ENCODE measurements at places on chromosomes 5 and 9.

- no peak for DNase-seq
Measured at GRCh38 chr5:94240596-94240992, 377.8 kb downstream of the KIAA0825 start.

GRCh38 chr5:168407211-168407610 lies 79.1 kb upstream of the RARS1 start:
- DNase-seq: no peak

GRCh38 chr9:136297766-136298735 lies 5.8 kb downstream of the CCDC187 start:
- no peak for DNase-seq

GRCh38 chr5:60649288-60649917 lies 50.6 kb downstream of the DEPDC1B start:
- DNase-seq: no peak

DNA sequence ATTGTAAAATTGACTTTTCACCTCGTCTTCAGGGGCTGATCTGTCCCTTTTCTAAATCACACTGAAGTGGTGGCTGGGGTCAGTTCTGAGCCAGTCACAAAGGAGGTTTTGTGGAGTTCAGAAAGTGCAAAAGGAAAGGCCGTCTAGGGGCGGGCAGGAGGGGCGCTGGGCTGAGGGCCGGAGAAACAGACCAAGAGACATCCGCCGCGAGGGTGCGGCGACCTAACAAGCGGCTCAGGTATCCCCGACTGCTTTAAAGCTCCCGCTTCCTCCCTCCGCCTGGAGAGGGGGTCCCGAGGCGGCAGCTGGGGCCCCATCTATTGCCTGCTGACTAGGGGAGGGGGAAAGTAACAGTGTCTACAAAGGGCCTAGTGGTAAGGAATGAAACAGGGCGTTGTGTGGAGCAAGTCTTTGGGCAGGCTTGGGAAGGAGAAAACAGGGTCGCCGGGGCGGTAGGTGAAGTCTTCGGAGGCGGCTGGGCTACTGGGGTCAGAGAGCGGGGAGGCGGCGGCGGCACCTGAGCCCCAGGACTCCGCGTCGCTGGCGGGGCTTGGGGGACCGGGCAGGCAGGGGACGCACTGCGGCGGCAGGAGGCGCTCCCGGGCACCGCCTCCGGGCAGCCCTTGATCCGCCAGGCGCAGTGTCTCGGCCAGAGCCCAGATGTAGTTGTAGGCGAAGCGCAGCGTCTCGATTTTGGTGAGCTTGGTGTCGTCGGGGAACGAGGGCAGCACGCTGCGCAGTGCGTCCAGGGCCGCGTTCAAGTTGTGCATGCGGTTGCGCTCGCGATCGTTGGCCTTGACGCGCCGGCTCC lies 950 bp downstream of the NEUROG1 start:
- no peak for DNase-seq

GRCh38 chr9:22244139-22245011 lies 202.2 kb upstream of the DMRTA1 start:
- DNase-seq: no peak

GRCh38 chr5:53261245-53261644 lies 151.7 kb upstream of the MOCS2 start:
- no peak for DNase-seq

DNA sequence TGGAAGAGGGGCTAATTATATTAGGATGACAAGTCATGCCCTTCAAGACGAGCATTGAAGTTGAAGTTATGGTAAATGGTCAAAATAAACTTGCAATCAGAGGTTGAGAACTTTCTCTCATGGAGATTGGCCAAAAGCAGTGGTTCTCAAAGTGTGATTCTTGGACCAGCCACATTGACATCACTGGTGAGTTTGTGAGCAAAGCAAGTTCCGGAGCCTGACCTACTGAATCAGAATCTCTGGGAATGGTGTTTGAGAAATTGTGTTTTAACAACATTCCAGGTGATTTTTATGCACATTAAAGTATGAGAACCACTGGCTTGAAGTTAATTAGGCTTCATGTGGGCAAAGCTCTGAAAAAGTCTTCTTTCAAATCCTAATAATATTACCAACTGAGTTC lies 403.5 kb downstream of the ZSWIM6 start:
- no peak for DNase-seq

DNA sequence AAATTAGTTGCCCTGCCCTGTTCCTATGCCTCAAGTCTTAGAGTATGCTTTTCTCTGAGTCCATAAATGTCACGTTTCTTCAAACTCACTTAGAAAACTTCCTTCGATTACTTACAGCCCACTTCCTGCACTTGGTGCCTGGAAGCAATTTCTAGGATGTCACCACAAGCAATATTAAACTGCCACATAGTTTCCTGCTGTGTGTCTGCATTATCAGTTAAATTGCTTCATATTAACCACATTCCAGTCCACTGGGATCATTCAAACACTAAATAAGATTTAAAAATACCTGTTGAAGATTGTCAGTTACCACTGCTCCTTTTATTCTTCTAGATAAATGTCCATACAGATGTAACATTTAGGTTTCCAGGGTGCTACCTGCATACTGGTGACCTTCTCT lies 4.1 kb downstream of the DENND1A start:
- no peak for DNase-seq

GRCh38 chr9:137657606-137658005 lies 38.8 kb downstream of the EHMT1 start:
- DNase-seq: no peak

DNA sequence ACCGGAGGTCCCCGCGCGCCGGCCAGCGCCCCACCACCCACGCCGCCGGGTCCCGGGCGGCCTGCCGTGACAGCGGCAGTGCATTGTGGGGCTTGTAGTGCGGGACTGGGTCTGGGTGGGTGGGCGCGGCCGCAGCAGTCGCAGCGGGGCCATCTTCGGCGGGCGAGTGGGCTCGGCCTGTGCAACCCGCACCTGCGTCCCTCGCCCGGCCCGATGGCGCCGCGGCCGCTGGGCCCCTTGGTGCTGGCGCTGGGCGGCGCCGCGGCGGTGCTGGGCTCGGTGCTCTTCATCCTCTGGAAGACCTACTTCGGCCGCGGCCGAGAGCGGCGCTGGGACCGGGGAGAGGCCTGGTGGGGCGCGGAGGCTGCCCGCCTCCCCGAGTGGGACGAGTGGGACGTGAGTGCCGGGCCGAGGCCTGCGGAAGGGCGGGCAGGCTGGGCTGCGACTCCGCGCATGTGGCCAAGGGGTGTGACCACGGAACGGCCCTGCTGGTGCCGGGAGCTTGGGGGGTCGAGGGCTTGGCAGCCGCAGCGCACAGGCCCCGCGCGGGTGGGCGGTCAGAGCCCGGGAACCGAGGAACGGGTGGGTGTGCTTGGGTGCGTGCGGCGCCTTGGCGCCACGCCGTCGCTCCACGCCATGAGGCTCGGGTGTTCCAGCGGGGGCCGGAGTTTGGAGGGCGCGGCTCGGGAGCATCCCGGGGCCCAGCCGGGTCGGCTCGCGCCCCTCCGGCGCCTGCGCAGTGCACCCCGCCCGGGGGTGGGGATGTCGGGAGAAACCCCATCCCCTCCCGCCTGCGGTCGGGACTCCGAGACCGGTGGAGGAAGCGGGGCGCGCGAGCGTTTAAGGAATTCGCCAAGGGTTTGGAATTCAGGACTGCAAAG lies at the start of gene ARL10:
Gene ARL10 (plus strand): TSS at position 137 of the 881 bp plus-strand sequence. CDS start 77 bp downstream, at position 214.
- DNase-seq: peak; percentile 61

GRCh38 chr9:133130685-133131244 lies 9.7 kb upstream of the RALGDS start:
- DNase-seq: peak; percentile 60

DNA sequence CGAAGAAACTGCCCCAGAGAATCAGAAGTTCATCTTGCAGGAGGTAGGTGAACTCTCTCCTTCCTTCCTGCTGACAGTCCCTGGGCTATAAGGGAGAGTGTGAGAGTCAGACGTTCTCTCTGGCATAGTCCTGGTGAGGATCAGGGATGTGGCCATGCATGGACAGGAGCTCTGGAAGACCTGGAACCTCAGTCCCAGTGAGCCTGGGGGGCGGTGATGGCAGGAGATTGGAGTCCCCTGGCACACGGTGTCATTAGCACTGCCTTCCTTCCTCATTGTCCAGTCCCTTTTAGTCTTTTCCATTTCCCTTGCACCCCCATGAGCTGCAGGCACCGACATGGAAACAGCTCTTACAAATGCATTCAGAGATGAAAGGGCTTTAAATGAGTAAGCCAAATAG lies 38.6 kb downstream of the GALNT12 start:
- DNase-seq: no peak

GRCh38 chr5:150046031-150046430 lies 40.3 kb downstream of the CSF1R start:
- no peak for DNase-seq

DNA sequence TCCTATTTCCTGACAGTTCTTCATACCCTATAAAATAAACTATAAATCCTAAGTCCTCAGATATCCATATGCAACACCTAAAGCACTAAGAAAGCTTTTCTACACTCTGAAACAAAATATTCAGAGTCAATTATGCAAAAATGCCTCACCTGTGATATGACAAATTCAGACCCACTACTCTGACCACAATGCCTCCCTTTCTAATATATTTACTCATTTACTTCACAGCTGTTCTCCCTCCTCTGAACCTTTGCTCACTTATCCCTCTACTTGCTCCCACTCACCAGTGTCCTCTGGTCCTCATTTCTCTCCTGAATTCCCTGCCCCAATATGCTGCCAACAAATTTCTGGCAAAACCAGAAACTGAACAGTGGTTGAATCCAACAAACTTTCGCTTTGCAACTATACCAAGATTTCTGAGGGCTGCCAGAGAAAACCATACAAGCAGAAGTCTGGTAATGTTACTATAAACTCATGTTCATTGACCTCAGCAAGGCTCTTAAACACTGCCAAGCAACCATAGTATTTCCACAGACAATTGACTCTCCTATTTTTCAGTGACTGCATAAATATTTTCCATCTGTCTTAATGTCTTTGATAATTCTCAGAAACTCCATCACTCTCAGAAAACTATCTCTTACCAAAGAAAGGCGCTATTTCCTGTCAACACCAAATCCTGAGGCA lies 7.1 kb downstream of the CCNH start:
- DNase-seq: no peak

DNA sequence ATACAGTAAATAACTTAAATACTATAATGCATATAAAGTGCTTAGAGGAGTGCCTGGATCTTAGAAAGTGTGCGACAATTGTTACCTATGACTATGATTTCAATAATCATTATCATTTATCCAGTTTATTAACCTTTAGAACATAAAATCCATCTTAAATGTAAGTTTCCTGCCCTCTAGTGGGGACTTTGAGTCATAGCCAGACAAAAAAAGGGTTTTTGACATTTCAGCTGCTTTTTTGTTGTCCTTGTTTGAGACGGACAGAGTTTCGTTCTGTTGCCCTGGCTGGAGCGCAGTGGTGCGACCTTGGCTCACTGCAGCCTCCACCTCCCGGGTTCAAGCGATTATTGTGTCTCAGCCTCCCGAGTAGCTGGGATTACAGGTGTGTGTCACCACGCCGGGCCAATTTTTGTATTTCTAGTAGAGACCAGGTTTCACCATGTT lies 9.7 kb upstream of the C9orf152 start:
- DNase-seq: no peak

- DNase-seq: no peak
Measured at GRCh38 chr5:39835371-39835770, 410.6 kb upstream of the DAB2 start.

DNA sequence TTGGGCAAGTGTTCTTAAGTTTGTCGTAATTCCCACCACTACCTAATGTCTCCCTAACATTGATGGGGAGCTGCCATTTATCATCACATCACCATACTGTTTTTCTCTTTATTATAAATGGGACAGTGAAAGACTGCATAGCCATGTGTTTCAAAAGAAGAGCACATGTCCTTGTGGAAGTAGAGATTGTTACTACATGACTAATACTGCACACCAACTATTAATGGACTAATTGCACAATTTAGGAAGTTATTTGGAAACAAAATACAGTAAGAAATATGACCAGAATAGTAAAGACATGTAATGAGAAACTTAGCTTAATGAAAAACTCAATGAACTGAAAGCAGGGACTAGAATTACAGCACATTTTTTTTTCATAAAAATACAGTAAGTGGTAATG lies 12.0 kb upstream of the ELOVL7 start:
- no peak for DNase-seq

GRCh38 chr5:177526791-177527190 lies 10.0 kb upstream of the DDX41 start:
- no peak for DNase-seq

DNA sequence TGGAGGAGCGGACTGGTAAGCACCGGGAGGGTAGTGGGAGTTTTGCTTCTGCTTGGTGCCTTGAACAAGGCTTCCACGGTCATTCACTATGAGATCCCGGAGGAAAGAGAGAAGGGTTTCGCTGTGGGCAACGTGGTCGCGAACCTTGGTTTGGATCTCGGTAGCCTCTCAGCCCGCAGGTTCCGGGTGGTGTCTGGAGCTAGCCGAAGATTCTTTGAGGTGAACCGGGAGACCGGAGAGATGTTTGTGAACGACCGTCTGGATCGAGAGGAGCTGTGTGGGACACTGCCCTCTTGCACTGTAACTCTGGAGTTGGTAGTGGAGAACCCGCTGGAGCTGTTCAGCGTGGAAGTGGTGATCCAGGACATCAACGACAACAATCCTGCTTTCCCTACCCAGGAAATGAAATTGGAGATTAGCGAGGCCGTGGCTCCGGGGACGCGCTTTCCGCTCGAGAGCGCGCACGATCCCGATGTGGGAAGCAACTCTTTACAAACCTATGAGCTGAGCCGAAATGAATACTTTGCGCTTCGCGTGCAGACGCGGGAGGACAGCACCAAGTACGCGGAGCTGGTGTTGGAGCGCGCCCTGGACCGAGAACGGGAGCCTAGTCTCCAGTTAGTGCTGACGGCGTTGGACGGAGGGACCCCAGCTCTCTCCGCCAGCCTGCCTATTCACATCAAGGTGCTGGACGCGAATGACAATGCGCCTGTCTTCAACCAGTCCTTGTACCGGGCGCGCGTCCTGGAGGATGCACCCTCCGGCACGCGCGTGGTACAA lies 556 bp downstream of the PCDHGC3 start:
- no peak for DNase-seq

- DNase-seq: no peak
Measured at GRCh38 chr9:25994605-25995004, 316.4 kb upstream of the TUSC1 start.

DNA sequence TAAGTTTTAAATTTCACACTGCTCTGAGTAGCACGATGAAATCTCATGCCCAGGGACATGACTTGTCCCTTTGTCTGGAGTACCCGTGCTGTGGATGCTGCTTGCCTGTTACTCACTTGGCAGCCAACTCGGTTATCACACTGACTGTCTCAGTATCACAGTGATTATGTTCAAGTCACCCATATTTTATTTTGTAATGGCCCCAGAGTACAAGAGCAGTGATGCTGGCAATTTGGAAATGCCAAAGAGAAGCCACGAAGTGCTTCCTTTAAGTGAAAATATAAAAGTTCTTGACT lies 22.8 kb upstream of the SCGB3A2 start:
- no peak for DNase-seq

DNA sequence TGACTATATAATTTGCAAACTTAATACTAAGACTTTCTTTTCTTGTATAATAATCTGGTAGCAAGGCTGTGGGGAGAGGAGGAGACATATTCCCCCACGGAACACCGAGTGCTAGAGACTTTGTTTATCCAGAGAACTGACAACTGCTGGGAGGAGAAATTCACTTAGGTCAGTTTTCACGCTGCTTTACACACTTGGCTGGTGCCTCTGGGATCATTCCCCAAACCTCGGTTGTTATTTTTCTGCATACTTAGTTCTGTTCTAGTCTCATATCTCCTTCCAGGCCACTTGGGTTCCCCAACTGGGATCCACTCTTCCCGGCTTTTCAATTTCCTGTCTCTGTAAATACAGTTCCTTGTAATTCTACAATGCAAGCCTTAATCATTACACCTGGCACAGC lies 238.2 kb upstream of the ADAMTS16 start:
- no peak for DNase-seq
